ENCODE measurements at places on chromosomes 16 and 17.

- no peak for DNase-seq
Measured at GRCh38 chr17:69856946-69857345, 218.1 kb upstream of the KCNJ16 start.

DNA sequence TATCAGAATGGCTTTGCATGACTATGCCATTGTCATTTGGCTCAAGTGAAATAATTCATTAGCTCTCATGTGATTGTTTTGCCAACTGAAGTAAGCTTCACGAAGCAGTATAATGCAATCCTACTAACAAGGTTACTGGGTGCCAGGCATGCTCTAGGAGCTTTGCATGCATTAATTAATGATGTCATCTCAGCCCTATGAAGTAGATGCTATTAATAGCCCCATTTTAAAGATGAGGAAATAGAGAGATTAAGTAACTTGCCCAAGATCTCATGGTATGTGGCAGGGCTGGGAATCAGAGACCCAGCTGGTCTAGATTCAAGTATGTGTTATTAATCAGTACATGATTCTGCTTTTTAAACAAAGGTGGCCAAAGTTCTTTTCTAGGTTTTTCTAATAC is 14.1 kb downstream of the KRT39 start:
- no peak for DNase-seq

DNA sequence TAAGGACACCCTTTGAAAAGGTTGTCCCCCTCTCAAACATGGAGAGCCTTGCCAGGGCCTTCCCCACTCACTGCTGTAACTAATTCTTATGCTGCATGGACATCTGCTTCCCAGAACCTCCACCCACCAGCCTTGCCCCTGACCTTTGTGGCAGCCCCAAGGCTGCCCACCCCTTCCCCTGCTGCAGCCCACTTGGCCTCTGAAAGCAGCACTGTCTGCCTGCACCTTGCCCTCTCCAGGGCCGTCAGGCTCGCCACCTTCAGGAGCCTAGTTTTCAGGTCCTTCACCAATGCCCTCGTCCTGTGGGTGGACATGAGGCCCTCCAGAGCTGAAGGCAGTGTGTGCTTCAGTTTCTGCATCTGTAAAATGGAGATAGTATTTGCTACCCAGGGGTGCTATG is 2.7 kb upstream of the CORO1A start:
- DNase-seq = no peak

- no peak for DNase-seq
Measured at GRCh38 chr16:85104821-85105391, 7.4 kb downstream of the CIBAR2 start.

GRCh38 chr17:71502443-71502842 is 618.4 kb upstream of the SOX9 start:
- DNase-seq = no peak

DNA sequence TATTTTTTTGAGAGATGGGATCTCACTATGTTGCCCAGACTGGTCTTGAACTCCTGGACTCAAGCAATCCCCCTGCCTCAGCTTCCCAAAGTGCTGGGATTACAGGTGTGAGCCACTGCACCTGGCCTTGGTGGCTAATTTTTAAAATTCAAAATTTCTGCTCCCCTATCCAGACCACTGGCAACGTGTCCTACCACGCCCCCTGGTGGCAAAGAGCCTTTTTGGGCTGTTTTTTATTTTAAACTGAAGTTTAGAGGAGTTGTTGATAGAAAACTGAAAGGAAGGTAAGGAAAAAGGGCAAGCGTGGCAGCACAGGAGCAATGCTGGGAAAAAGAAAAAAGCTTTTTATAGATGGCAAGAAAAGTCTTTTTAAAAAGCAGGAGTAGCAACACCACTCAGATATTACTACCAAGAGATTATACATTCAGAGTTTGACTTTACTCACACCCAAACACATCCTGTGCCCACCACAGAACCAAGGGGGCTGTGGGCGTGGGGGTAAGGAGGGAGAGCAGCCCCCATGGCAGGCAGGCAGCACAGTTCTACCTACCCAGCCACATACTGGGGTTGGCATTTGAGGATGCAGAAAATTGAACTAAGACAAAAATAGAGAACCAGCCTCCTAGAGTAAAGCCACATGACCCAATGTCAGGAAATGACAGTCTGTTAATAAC is 4.2 kb upstream of the MXRA7 start:
- peak; percentile 60 for DNase-seq

GRCh38 chr17:81419319-81419885 is 24.1 kb downstream of the BAHCC1 start:
- no peak for DNase-seq

- DNase-seq = no peak
Measured at GRCh38 chr16:23950291-23950894, 114.6 kb downstream of the PRKCB start.

DNA sequence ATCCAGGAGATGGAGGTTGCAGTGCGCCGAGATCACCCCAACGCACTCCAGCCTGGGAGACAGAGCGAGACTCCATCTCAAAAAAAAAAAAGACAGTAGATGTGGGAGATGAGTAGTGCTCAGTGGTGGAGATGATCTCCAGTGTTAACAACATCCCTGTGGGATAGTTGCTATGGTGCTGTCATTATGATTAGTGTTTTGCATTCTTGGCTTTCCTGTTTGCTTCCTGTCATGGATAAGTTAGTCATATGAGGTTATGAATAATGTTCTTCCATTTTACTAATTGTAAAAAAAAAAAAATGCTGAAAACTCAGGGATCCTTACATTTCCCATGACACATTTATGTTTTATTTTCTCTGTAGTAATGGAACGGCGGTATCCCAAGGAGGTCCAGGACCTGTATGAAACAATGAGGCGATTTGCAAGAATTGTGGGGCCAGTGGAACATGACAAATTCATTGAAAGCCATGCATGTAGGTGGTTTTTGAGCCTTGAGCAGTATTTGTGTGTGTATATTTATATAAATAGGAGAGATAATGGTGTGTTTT is 24.5 kb upstream of the DUSP14 start:
- DNase-seq = no peak

- DNase-seq = no peak
Measured at GRCh38 chr16:57795431-57795878, 6.8 kb downstream of the KIFC3 start.

DNA sequence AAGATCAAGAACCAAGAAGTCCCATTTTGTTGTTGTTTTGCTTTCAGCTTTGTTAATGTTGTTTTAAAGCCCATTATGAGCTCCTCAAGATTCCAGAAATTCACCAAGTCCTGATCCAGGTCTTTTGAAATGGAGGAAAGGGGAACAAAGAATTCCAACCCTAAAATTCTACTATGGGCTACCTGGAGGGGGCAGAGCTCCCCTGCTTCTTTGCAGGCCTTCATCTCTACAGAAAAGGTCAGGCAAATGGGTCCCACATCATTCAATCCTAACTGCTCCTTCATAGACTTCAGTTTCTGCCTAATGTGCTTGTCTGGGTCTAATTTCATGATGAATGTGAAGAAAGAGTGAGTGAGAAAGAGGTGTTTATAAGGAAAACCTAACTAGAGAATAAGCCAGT is 375.5 kb downstream of the TOX3 start:
- no peak for DNase-seq

DNA sequence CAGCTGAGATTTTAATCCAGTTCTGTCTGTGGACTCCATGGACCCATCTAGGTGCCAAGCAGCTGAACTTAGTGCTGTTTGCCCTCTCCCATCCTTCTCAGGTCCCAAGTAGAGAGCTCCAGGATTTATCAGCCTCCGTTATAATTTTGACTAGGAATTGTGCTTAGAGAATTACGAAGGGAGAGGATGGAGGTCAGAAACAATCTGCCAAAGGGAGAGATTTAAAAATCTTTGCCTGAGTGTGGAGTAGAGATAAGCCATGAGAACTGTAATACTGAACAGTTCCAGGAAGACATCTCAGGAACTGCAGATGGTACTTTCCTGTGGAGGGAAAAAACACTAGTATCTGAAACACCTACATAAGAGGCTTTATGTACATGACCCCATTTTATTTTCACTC is 27.0 kb downstream of the CEP95 start:
- DNase-seq = no peak

DNA sequence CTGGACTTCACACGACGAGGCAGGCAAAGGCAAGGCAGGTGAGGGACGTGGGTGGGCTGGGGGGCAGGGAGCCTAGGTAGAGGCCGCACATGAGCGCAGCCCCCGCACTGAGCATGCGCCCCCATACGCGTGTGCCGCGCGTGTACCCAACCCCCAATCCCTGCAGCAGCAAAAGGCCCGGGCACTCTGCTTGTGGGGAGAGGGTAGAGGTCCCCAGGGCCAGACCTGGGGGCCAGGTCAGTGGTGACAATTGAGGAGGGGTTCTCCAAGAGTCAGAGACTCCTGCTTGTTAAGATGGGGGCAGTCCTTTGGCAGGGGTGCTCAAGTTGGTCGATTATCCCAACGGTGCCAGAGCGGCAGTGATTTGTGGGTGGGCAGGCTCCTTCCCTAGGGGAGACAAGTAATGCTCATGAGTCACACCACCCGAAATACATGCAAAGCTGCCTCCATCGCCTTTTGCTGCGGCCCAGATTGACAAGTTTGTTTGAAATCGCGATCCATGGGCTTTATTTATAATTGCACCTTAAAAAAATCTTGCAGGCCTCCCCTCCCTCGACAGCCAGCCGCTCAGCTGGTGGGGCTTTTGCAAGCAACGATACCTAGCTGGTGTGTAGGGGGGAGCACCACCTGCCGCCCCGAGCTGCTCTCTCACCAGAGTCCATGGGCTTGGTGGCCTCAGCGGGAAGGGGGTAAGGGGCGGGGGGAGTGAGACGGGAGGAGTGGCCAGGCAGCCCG is 1.1 kb upstream of the GIT1 start:
- no peak for DNase-seq

DNA sequence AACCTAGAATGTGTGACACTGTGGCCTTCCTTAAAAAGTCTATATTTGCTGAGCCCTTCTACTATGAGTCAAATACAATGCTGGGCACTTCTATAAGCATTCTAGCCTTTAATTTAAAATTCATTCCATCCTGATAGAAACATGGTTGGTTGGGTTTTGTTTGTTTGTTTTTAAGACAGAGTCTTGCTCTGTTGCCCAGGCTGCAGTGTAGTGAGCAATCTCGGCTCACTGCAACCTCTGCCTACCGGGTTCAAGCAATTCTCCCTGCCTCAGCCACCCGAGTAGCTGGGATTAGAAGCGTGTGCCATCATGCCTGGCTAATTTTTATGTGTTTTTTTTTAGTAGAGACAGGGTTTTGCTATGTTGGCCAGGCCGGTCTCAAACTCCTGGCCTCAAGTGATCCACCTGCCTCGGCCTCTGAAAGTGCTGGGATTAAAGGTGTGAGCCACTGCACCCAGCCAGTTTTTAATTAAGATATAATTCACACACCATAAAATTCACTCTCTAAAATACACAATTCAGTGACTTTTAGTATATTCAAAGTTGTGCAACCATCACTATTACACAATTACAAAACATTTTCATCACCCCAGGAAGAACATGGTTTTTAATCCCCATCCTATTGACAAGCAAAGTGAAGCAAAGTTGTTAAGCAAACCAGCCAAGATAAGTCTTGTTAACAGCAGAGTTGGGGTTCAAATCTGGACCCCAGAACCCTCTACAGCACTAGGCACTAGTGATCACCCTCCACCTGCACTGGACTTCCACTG is 42.8 kb downstream of the CMTM4 start:
- no peak for DNase-seq

DNA sequence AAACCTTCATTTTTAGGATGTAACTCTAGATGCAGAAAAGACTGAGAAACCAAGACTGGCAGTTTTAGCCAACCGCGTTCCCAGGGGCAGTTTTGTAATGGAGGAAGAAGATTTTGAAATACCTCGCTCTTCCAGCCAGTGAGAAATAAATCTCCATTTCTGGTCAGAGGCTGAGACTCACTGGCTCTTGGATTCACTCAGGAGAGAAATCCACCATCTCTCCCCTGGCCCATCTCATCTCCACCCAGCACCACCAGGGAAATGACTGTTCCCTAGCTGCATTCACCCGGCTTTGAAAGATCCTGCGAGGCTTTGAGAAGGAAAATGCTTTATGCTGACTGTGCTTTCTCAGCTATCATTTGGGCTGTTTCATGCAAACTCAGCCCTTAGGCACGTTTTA is 185.2 kb downstream of the SOX9 start:
- DNase-seq = no peak

- no peak for DNase-seq
Measured at GRCh38 chr17:70208080-70208794, 38.9 kb downstream of the KCNJ2 start.

DNA sequence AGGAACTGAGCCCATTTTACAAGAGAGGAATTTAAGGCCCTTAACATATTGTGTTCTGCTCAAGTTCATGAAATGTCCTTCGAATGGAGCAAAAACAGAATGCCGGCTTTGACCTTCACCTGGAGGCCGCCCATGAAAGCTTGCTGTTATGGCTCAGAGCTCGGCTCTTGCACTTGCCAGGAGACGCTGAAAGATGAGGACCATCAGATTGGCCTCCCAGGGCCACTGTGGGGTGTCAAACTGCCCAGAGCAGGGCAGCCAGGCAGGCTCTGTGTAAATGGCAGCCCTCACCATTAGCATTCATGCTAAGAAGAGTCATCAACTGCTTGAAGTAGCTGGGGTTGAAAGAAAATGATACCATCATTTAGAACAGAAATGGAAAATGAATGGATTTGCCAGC is 39.3 kb downstream of the IL21R start:
- DNase-seq = no peak

DNA sequence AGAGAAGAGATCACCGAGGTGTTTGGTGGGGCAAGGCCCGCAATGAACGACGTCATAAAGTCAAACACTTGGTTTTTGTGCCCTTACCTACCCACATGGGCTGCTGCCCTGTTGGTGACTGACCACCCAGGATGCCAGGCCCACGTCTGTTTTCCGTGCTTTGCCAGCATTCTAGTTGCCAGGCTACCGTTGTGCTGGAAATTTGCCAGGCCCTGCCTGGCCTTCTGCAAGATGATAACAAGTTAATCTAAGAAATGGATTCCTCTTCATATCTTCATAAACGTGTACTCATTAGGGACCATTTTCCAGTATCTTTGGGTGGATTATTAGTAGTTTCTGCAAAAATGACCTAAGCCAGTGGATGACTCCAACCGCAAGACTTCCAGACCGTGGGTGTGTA is 35.4 kb downstream of the SLC6A4 start:
- DNase-seq = no peak

DNA sequence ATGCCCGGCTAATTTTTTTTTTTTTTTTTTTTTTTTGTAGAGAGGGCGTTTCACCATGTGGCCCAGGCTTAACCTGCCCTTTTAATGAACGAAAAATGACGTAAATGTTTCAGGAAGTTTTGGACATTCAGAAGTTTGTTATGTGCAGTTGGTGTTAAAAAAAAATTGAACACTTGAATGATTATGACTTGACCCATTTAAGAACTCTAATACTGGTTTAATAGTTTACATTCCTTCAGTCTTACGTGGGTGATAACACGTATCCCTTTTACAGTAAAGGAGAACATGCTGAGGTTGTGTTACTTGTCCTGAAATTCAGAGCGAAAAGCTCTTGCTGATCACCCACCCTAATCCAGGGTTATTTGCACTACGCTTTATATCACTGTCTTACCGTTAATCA is 1.7 kb downstream of the MLYCD start:
- no peak for DNase-seq
